ENCODE measurements at places on chromosomes 5 and 9. TPM values are rescaled to one million over a fixed set of nuclear protein-coding genes. Genes with fewer than 3 reads are reported as not detected.

The SPRY4 gene
- total RNA-seq = 21.8 TPM

The PRUNE2 gene
- total RNA-seq = 0.35 TPM

DNA sequence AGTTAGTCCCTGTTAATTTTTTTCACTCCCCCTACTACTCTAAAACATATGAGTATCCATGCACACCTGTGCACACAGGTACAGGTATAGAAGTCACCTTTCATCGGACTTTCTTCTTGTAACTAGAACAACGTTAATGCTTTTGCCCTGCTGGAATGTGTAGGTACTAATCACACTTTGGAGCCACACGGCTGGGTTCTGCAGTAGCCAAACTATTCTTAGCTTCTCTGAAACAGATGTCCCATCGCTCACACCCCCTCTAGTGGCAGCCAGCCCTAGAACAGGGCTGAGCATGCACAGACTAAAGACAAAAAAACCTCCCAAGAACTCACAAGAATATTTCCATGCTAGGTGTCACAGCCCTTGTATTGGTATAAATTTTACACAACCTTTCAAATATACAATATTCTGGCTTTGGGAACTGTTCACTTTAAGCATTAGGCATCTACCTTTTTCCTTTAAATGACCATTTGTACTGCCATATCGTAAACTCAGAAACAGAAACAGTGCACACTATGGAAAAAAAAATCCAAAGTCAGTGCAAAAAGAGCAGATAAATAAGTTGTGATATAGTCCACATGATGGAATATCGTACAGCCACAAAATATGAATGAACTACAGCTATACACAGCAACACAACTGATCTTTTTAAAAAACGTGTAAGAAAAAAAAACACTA, 64.0 kb downstream of the RETREG1 start:
- DNase-seq = peak; percentile 56

GRCh38 chr5:137665678-137666460, 70.0 kb downstream of the KLHL3 start:
- no peak for DNase-seq

- no peak for DNase-seq
These were observed 993.9 kb upstream of the ACO1 start for GRCh38 chr9:31390403-31391025.

- DNase-seq = no peak
These were observed 400.0 kb downstream of the DEPDC1B start for GRCh38 chr5:60299944-60300343.

GRCh38 chr5:180645274-180646204, 3.9 kb downstream of the FLT4 start:
- no peak for DNase-seq

DNA sequence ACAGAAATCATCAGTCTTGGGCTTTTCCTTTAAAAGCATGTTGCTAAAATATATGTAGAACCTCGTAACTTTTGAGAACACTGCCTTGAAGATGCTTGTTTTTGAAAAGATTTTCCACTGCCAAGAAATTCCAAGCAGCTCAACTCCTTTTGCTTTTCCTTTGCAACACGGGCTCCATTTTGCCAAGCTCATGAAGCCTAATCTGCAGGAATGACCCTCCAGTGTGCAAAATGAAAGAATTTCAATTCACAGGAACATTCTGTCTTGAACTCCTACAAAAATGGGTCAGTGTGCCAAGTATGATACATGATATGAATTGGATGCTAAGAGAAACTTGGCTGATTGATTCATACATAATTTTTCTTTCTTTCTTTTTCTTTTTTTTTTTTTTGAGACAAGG, 35.4 kb upstream of the ERCC6L2 start:
- DNase-seq = no peak

DNA sequence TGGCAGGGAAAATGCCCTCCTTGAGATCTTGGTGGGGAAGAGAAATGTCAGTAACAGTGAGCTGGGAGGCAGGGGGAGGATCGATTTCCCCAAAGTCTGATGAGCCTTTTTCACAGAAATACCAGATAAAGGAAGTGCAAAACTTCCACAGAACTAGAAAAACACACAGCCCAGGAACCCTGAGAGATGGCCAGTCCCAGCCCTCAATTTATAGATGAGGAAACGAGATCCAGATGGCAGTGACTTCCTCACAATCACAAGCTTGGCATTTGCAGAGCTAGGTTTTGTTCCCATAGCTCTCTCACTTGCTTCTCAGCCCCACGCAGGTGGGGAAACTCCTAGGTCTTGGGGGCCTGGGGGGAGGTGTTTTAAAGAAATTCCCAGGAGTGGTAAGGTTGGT, 3.8 kb upstream of the GGTA1 start:
- no peak for DNase-seq

GRCh38 chr5:138037271-138037670, 4.4 kb upstream of the FAM13B start:
- no peak for DNase-seq

DNA sequence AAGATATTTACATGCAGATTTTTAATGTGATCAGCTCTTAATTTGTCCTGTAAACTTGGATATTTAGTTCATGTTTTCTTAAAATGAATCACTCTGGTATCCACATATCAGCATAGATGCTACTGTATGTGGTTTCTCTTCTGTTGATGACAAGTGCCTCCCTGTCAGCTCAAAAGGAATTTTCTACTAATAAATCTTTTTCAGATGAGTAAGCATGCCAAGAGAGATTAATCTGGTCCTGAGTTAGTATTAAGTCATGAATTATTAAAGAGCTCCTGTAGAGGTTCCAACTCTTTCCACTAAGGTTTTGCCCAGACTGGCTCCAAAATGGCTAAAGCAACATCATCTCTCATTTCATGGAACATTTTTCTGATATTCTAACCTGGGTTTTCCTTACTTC, 129.2 kb downstream of the GOLPH3 start:
- no peak for DNase-seq

- DNase-seq = peak; percentile 70
These were observed 2.4 kb upstream of the PHYKPL start for GRCh38 chr5:178234750-178235587.

GRCh38 chr5:127969651-127970050, 113.9 kb upstream of the SLC12A2 start:
- DNase-seq = no peak
